Activated effector memory CD4-positive, alpha-beta T cell treated with Interleukin-2 at 50 U/mL for 16 hours (primary cell): ENCODE measurements at places on chromosomes 3 and 15.

DNA sequence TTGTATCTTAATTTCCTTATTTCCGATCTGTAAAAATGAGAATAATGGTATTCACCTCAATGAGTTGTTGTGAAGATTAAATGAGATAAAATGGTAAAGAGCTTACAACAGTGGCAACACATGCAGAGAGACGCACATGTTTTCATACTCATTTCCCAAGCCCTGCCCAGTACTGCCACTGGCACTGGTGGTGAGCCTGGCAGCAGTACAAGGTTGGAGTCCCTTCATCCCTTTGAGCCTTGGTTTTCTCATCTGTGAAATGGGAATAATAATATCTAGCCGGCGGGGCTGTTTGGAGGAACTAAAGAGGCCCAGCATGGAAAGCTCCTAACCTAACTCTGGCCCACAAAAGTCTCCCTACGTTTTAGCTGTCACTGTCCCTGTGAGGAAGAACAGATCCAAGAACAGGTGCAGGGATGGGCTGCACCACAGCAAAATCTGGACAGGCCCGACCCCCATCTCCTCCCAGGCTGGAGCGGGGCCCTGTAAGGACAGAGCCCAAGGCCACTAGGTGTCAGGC is 866 bp upstream of the CD276 start:
- DNase-seq: no peak

GRCh38 chr3:153392363-153392762 is 230.3 kb downstream of the RAP2B start:
- DNase-seq: no peak

DNA sequence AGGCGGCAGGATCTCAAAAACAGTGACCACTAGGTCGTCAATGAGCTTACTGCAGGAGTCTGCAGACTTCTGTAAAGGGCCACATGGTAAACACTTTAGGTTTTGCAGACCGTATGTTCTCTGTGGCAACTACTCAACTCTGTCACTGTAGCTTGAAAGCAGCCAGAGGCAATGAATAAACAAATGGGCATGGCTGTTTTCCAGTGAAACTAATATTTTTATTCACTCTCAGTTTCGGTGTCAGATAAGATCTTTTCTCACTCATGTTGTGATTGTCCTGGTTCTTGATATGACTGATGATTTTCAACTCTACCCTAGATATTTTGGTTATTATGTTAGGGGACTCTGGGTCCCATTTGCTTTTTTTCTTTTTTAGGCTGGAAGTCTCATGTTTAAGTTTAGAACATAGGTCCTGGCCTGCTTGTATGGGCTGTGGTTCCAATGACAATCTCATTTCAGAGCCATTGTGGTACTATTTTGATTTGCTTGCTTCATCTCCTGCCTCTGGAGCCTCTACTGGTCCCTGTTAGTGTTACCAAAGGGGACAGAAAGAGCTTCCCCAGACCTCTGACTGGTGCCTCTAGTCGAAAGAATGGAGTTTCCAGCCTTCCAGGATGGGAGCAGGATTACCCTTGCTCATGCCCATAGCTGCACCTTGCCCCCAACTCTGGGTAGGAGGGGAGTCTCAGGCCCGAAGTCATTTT is 222.0 kb downstream of the STT3B start:
- DNase-seq: no peak

DNA sequence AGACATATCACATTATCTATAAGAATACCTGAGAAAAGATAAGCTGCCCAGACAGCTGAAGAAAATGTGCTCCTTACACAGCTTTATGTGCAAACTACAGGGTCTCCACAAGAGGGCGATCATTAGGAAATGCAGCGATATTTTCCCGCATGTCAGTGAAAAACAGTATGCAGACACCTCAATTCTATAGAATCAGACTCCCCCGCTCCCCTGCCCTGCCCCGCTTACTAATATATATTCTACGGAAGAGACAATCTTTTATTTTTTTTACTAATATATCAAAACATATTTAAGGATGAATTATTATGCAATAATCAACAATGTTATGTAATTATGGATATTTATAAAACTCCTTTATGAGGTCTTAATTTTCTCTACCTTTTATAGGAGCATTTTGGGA is 681.3 kb downstream of the ROBO1 start:
- DNase-seq: no peak

DNA sequence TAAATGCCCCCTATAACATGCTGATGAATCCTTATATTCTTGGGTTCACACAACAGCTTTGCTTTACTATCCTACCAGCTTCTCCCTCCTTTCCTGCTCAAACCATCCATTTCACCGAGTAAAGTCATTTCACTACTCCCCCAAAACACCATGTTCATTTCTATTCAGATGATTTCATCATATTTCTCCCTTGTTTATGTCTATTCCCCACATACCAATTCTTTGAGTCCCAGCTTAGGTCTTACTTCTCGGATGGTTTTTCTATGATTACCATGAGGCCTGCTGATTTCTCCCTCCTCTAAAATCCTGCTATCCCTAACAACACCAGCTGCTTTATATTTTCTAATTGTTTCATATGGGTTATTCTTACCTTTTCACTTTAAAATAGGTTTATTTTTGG is 231.4 kb downstream of the TIGIT start:
- DNase-seq: no peak

- no peak for DNase-seq
Observed at GRCh38 chr15:95287720-95288103, 1042.8 kb upstream of the NR2F2 start.

DNA sequence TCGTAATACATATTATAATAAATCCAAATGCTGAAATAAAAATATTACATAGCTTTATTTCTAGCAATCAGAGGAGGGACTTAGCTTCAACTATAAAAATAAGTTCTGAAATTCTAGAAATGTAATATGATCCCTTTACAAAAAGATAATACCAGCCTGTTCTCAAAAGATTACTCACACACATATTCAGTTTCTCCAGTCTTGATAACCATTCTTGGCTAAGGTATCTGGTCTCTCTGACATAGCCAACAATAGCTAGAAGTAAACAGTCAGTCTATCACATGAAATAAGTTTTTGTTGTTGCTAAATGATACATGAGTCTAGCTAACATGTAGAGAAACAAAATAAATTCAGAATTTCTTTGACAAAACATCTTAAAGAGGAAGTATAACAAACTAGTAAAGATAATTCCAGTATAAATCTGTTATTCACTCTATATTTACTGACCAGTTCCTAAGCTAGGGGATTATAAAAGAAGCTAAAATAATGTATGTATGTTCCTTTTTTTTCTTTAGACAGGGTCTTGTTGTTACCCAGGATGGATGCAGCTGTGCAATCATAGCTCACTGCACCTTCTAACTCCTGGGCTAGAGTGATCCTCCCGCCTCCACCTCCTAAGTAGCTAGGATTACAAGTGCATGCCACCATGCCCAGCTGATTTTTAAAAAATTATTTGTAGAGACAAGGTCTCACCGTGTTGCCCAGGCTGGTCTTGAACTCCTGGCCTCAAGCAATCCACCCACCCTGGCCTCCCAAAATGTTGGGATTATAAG is 170.6 kb downstream of the TBL1XR1 start:
- DNase-seq: no peak

- no peak for DNase-seq
Observed at GRCh38 chr15:84937144-84937543, 44.5 kb upstream of the PDE8A start.

DNA sequence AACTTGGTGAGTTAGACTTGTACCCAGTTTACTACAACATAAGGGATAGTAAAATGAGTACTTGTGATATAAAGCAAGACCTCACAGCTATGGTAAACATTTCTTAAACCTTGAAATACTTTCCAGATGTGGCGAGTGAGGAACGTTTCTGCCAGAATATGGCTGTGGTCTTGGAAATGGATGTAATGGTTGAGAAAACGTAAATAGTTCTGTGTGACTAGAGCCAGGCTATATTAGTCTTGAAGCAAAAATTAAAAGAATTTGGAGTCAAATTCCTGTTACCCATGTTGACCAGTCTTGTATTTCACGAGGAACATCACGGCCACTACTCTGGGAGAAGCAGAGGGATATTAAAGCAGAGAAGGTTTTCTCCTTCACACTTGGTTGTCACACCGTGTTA is 15.3 kb downstream of the OR4F15 start:
- no peak for DNase-seq

GRCh38 chr3:94596887-94597566 is 534.2 kb downstream of the NSUN3 start:
- DNase-seq: no peak

DNA sequence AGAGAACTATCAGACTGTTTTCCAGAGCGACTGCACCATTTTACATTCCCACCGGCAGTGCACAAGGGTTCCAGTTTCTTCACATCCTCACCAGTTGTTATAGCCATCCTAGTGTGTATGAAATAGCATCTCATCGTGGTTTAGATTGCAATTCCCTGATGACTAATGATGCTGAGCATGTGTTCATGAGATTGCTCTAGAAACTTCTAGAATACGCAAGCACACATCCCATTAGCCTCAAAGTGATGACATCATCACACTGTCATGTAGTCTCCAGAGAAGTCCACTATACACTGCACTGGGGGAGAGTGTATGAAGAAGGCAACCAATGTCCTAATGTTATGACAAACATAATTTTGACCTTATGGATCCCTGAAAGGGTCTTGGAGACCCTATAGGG is 30.1 kb downstream of the FBLN2 start:
- no peak for DNase-seq

GRCh38 chr3:126928921-126929474 is 53.9 kb upstream of the PLXNA1 start:
- no peak for DNase-seq

DNA sequence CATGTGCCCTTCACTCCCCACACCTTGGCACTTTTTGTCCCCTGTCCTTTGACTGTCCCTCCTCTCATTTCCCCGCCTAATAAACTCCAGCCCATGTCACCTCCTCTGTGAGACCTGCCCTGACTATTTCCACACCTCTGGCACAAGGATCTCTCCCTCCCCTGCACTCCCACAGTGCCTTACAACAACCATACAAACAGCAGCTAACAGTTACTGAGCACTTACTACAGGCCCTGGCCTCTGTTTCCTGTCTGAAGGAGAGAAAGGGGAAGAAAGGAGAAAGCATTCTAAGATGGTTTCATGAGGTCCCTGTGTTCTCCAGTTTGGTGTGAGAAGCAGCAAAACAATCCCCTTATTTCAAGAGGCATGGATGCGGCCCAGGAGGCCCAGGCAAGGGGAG is 20.0 kb upstream of the TRH start:
- no peak for DNase-seq

GRCh38 chr3:17006132-17006852 is 121.5 kb downstream of the PLCL2 start:
- DNase-seq: no peak
